Ovary (tissue), 10 donors: ENCODE measurements at places on chromosomes 7 and 10. TPM values are rescaled to one million over a fixed set of nuclear protein-coding genes. Genes with fewer than 3 reads are reported as not detected.

DNA sequence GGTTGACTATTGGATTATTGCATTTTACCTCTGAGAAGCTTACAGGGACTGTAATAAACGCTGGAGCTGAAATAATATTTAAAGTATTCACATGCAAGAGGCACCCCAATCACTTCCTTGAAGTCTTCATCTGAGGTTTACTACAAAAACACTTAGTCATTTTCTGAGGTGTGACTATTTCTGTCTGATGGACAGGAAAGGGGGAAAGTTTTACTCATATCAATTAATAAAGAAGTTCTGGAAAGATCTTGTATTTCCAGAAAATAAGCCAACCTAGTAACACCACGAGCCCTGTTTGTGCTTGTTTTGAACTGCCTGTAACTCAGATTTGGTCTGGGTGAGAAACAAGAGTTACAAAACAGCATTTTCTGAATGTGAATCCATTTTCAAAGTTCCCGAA, 63.9 kb upstream of the PRKCQ start:
- H3K4me1 ChIP-seq: no peaks in the 10 kb centered on the region
- H3K4me3 ChIP-seq: no peak overlapping the region
- no peaks in the 10 kb centered on the region for H3K36me3 ChIP-seq
- H3K27ac ChIP-seq: no peak overlapping the region

The VWC2 gene
- total RNA-seq: 8.7 TPM

DNA sequence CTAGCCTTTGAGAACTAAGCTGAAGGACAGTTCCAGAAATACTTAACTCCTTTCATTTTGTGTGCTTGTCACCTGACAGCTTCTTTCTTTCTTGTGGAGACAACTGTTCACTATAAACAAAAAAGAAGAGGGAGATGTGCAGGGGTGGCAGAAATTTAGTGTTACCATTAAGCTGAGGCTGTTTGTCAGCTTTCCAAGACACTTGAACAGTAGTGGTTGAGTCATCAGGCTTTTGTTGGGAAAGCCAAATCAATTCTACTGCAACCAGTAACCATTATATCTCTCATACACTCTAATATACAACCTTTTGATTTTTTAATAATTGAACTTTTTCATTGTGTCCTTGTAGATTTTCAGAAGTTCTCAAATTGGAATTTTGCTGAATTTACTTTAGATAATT, 75.3 kb downstream of the POLL start:
- H3K4me3 ChIP-seq: no peak overlapping the region
- H3K36me3 ChIP-seq: no peaks in the 10 kb centered on the region
- H3K27ac ChIP-seq: no peak overlapping the region

The POR gene
- 139 TPM for total RNA-seq

GRCh38 chr7:42972699-42973500, 40.7 kb downstream of the MRPL32 start:
- no peak overlapping the region for H3K4me3 ChIP-seq
- H3K4me1 ChIP-seq: peaks cover 3% of the 10 kb centered on the region
- peak; percentile 86 for DNase-seq
- no peaks in the 10 kb centered on the region for H3K36me3 ChIP-seq
- H3K27ac ChIP-seq: no peak overlapping the region

GRCh38 chr7:77791956-77792355, 6.3 kb downstream of the TMEM60 start:
- DNase-seq: no peak
- no peak overlapping the region for H3K4me3 ChIP-seq
- peaks cover 2% of the 10 kb centered on the region for H3K4me1 ChIP-seq

The NXPH1 gene
- total RNA-seq: not detected

DNA sequence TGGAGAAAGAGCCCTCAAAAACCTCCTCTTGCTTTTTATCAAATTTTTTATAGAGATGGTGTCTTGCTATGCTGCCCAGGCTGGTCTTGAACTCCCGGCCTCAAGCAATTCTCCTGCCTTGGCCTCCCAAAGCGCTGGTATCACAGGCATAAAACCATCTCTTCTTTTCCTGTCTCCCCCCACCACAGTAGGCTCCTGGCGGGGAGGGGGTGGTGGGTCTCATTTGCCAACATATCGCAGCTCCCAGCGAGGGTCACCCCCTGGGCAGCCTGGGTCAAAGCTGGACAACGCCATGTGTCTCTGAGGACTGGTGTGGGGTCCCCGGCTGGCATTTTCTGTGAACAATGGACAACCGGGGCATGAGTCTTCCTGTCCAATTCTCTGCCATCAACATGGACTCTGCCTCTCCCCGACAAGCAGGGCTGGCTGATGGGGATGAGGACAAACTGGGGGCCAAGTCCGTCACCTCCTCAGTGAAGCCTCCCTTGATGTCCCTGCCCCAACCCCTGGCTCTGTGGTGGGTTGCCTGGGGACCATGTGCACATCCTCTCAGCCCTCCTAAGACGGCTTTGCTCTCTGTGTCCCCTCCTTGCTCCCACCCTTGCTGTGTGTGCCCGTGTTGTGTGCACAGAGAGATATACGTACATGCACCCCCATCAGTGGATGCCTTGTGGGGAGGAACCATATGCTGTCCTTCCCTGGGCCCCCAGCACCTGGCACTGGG, 86.4 kb upstream of the GNA12 start:
- no peaks in the 10 kb centered on the region for H3K27me3 ChIP-seq
- DNase-seq: no peak
- peaks cover 8% of the 10 kb centered on the region for H3K4me1 ChIP-seq
- H3K36me3 ChIP-seq: no peaks in the 10 kb centered on the region

DNA sequence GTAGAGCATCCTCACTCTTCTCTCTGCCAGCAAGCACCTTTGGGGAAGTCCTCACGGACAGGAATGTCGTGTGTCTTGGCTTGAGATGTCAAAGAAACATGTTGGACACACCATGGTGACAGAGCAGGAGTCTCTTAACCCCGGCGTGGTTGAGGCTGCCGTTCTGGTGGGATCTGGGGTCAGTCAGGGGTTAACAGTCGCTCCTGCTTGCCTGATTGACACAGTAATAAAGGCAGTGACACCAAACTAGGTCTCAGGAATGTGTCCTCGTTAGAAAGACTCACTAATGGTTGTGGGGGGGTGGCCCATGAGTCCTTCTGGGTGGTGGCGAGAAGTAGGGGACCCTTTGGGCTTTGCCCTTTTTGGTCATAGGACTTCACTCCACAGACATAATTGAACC, 69.0 kb downstream of the TCF7L2 start:
- H3K27me3 ChIP-seq: no peaks in the 10 kb centered on the region
- no peak overlapping the region for H3K4me3 ChIP-seq
- H3K4me1 ChIP-seq: peaks cover 26% of the 10 kb centered on the region
- no peak overlapping the region for H3K27ac ChIP-seq
- DNase-seq: no peak

The PCDH15 gene
- 0.34 TPM for total RNA-seq

The PLPP4 gene
- not detected for total RNA-seq

The KNDC1 gene
- 34.9 TPM for total RNA-seq

DNA sequence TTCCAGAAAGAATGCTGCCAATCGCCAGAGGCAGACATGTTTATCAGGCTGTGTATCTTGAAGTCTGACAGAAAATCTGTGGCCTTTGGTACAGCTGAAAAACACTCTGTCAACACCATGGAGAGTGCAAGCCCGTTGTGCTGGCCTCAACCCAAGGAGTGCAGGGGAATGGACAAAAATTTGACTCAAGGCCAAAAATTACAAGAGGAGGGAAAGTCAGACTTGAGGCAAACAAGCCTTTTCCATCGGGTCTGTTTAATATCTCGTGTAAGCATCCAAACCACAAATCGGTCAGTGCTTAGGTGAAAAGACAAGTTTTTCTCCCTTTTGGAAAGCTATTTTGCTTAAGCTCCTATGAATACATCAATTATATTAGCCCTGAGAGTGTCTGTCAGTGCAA, 305.3 kb upstream of the NFE2L3 start:
- peak overlapping the region; percentile 35 for H3K27ac ChIP-seq
- H3K36me3 ChIP-seq: no peaks in the 10 kb centered on the region
- H3K4me3 ChIP-seq: no peak overlapping the region
- no peaks in the 10 kb centered on the region for H3K27me3 ChIP-seq

The EDRF1 gene
- total RNA-seq: 23.5 TPM

The PKD2L1 gene
- total RNA-seq: 2.2 TPM

The AEBP1 gene
- 228 TPM for total RNA-seq

DNA sequence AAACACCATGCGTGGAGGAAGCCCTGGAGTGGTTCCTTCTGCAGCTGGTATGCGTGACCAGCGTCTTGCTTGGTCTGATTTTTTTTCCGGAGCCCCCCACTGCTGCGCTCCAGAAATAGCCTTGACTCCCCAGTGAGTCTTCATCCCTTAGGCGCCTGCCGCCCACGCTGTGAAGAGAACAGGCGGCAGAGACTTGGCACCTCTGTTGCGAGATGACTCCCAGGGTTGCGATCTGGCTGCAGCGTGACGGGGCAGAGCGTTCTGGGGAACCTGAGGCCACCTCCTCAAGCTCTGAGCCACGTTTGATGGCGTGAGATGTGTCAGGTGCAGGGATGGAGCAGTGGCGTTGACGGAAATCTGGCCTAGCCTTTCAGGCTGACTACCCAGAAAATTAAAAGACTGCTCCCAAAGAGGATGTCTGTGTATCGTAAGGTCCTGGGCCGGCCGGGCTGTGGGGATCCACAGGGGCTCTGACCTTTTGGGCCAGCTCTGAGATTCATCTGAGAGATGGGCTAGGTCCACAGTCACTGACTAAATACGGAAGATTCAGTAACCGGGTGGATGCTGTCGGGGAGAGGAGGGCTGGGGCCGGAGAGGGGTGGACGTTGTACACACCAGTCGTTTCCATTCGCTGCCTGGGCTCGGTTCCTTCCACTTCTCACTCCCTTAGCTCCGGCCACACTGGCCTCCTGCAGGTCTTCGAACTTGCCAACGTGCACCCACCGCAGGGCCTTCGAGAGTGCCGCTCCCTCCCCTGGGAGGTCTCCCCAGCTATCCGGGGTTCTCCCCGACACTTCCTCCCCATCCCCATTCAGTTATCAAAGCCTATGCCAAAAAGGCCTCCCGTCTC, 33.8 kb downstream of the PFKFB3 start:
- no peaks in the 10 kb centered on the region for H3K36me3 ChIP-seq
- no peaks in the 10 kb centered on the region for H3K27me3 ChIP-seq
- DNase-seq: no peak
- H3K4me1 ChIP-seq: no peaks in the 10 kb centered on the region
- H3K27ac ChIP-seq: no peak overlapping the region
- no peak overlapping the region for H3K4me3 ChIP-seq

DNA sequence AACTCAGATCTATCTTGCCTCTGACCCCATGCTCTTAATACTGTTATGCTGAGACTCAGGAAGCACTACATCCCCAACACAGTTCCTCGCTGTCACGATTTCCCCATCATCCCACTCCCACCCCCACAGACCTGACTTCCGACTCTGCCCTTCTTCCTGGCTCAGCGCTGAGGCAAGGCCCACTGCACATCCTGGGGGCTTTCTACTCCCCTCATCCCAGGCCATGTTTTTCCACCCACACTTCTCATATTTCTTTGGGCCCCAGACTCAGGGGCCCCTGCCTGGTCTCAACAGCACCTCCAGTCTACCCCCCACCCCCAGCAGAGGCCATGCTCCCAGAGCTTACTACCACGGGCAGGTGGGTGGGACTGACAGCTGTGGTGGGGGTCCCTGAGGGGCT, 7.7 kb upstream of the NDST2 start:
- no peaks in the 10 kb centered on the region for H3K27me3 ChIP-seq

DNA sequence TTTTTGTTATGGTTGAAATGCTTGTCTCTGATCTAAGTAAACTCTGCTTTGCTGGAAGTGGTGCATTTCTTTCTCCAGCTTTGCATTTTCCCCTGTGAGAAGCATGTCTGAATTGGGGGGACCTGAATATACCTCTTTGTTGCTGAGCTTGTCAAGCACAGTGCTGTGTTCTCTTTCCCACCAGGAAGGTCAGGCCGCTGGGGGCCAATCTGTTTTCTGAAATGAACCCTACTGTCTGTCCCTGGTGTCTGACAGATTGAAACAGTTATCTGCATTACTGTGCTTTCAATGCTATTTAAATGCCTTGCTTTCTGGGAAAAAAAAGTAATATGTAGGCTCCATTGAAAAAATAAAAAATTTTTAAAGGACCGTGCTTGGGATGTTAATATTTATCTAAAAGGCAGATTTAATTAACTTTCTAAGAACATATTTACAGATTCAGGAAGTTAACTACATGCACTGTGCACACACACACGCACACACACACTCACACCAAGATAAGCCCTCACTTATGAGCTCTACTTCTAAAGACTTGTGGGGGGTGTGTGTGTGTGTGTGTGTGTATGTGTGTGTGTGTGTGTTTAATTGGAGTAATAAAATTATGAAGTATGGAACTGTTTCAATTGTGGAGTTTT, 127.0 kb upstream of the FZD1 start:
- DNase-seq: no peak
- H3K4me1 ChIP-seq: peaks cover 1% of the 10 kb centered on the region
- no peaks in the 10 kb centered on the region for H3K36me3 ChIP-seq

- no peak for DNase-seq
- no peak overlapping the region for H3K4me3 ChIP-seq
- peaks cover 10% of the 10 kb centered on the region for H3K27me3 ChIP-seq
- H3K4me1 ChIP-seq: peaks cover 6% of the 10 kb centered on the region
- no peaks in the 10 kb centered on the region for H3K36me3 ChIP-seq
- H3K27ac ChIP-seq: no peak overlapping the region
Observed at GRCh38 chr7:122304996-122305421, 459 bp upstream of the FEZF1 start.

GRCh38 chr10:114380797-114381196, 23.5 kb downstream of the AFAP1L2 start:
- no peaks in the 10 kb centered on the region for H3K27me3 ChIP-seq
- no peak for DNase-seq
- H3K36me3 ChIP-seq: no peaks in the 10 kb centered on the region
- no peak overlapping the region for H3K4me3 ChIP-seq

- no peaks in the 10 kb centered on the region for H3K36me3 ChIP-seq
- H3K4me3 ChIP-seq: no peak overlapping the region
- DNase-seq: no peak
- H3K27ac ChIP-seq: no peak overlapping the region
- peaks cover 29% of the 10 kb centered on the region for H3K4me1 ChIP-seq
Observed at GRCh38 chr10:119375574-119376272, 166.8 kb downstream of the RGS10 start.

DNA sequence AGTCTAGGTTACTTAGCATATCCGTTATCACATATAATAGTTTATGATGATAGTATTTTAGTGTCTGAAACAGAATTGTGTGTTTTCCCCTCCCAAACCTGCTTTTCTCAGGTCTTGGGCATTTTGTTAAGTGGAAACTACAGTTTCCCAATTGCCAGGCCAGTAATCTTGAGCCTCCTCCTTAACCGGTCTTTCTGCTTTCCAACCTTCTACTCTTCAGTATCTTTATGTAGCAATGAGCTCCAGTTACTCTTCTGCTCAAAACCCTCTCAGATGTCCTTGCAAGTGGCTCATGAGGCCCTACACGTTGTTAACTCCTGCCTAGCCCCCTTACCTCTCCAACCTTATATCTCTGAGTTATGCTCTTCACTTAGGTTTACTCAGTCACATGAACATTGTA, 22.0 kb downstream of the WAC start:
- no peak for DNase-seq
- H3K4me3 ChIP-seq: no peak overlapping the region
- H3K27ac ChIP-seq: no peak overlapping the region
- no peaks in the 10 kb centered on the region for H3K27me3 ChIP-seq
- H3K4me1 ChIP-seq: peaks cover 8% of the 10 kb centered on the region
